Metanephros (tissue), 2 donors: ENCODE measurements at places on chromosomes 4 and X. TPM values are rescaled to one million over a fixed set of nuclear protein-coding genes. Genes with fewer than 3 reads are reported as not detected.

PCSK1N gene
- total RNA-seq = 38.5 TPM

MAGEA8 gene
- not detected for total RNA-seq

SERPINA7 gene
- total RNA-seq = not detected

ANAPC4 gene
- 36.8 TPM for total RNA-seq

MAGEB2 gene
- total RNA-seq = not detected

TCEAL7 gene
- 26.8 TPM for total RNA-seq

TBX22 gene
- 2.8 TPM for total RNA-seq

XAGE1B gene
- total RNA-seq = not detected

SSX4 gene
- total RNA-seq = not detected

ASMT gene
- not detected for total RNA-seq

SLBP gene
- 47.1 TPM for total RNA-seq

SORBS2 gene
- 61.0 TPM for total RNA-seq

KLF8 gene
- total RNA-seq = 7.2 TPM

COL4A5 gene
- total RNA-seq = 134 TPM

NDST3 gene
- 5.5 TPM for total RNA-seq
